ENCODE measurements at places on chromosomes 4 and X.

DNA sequence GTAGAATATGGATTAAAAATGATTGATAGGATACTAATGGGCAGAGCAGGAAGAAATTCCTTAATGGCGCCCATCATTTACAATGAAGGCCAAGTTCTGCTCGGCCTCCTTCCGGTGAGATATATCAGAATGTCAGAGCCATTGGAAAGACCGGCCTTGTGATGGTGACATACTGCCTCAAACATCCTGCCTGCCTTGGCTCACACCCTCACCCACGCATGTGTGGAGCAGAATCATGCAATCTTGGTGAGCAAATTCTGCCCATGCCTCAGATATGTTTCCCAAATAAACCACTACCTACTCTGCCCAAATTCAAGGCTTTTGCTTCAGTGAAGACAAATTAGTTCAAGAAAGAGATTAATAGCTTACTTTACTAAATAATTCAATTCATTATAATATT is 163.3 kb downstream of the MID1 start:
- DNase-seq = no peak

DNA sequence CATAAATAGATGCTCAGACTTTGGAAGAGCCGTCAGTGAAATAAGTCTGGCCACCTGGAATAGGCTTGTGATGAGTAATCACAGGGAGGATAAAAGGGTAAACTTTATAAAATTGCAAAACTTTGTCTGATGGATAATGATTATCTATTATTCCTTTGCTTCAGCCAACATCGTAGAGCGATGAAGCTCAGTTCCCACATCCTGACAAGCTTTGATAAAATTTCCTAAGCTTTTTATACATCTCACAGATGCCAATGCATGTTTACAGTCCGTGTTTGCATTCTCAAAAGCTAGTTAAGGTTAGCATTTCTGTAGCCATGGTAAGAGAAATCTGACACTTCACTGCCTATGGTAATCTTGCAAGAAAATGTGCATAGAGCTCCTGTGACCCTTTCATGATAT is 15.4 kb upstream of the UGDH start:
- DNase-seq = no peak

GRCh38 chr4:124940387-124940786 is 227.9 kb upstream of the ANKRD50 start:
- DNase-seq = no peak

- no peak for DNase-seq
These were observed 27.6 kb downstream of the CLCN5 start for GRCh38 chrX:49949961-49950360.

DNA sequence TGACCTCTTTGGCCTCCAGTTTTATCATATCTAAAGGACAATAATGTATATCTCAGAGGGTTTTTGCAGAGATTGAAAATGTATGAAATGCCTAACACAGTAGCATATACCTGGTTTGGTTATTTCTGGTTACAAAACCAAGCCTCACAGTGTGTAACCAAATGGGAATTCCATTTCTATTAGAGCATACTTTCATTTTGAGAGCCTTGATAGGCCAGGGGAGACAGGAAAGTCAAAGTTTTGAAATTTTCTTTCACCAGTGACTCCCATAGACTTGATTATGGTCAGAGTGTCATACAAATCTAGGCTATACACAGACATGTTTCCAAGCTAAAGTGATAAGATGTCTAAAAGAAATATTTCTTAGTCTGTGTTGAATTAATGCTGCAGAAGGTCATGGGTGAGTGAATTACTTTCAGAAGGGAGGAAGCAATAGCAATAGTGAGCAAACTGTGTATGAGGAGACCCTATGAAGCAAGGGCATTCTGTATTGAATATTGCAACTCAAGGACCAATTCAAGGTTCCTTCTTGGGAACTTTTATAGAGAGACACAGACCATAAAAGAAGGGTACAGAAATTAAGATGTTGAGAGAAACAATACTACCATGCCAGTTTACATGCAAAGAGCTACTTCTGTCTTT is 151.1 kb downstream of the PDE5A start:
- DNase-seq = no peak

DNA sequence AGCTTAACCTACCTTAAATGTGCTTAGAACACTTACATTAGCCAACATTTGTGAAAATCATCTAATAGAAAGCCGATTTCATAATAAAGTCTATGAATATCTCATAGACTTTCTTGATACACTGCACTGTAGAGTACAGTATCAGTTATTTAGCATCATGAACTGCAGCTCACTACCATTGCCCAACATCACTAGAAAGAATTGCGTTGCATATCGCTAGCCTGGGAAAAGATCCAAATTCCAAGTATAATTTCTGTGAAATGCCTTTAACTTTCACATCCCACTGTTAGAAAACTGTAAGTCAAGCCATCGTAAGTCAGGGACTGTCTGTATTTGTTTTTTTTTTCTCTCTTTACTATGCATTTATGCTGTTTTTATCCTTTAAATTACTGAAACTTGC is 918.6 kb upstream of the PABPC4L start:
- no peak for DNase-seq

GRCh38 chr4:84631573-84631972 is 48.6 kb downstream of the CDS1 start:
- DNase-seq = no peak

- DNase-seq = no peak
These were observed 34.2 kb downstream of the AGA start for GRCh38 chr4:177408023-177408422.

DNA sequence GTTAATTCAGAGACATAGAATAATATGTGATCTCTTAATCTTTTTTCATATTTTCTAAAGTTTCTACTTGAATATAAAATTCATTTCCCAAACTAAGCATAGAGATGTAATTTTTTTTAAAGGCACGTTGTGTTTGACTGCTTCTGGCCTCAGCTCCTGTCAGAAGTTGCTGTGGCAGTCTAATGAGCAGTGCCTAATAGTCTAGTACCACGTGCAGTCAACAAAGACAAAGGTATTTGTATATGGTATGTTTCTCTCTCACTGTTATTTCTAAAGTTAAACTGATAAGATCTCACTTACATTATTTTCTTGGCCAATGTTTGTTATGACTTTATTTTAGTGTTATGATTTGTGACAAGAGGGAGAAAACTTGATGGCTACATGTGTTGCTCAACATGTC is 48.6 kb upstream of the MCUB start:
- DNase-seq = no peak

GRCh38 chrX:375181-376036 is 11.3 kb downstream of the PPP2R3B start:
- DNase-seq = no peak

- DNase-seq = no peak
These were observed 2.2 kb downstream of the SLAIN2 start for GRCh38 chr4:48343551-48343950.

DNA sequence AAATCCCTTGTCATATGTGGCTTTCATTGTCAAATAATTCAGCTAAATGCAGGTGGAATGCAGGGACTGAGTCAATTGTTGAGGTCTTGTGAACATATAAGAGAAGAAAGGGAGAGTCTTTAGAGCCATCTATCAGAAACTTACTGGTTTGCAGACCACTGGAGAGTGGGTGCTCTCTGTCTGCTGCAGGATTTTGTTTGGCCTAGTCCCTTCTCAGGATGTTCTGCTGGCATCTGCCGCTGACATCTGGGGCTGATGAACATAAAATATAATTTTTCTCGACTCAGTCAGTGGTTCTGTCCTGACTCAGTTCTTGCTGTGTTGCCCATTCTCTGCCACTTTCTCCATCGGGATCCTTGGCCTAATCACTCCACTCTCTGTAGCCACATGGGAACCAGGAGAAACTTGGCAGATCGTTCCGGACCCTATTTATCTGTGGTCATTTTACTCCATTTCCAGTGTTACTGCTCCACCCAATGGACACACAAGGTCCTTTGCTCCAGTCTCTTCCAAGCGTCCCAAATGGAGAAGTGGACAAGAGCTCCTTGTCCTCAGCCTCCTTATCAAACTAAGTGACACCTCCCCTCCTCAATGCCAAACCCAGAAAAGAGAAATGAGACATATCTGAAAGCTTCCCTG is 436.2 kb downstream of the FAT4 start:
- no peak for DNase-seq

DNA sequence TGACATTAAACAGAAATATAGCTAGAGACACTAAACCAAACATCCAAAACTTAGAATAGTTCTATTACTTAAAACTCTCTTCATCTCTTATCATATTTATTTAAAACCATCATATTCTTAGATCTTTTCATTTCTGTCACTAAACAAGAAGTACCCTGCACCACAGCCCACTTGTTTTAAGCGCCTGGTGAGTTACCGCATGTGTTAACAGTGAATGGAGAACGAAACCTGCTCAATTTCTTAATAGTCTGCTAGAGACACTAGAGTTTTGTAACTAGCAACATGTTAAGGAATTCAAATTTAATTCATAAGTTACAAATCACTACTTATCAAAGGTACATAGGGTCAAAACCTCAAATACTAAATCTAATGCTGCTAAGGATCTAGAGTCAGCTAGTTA is 111.5 kb downstream of the FBXW7 start:
- DNase-seq = no peak
